RKO (cell line): ENCODE measurements at places on chromosomes 4 and X.

DNA sequence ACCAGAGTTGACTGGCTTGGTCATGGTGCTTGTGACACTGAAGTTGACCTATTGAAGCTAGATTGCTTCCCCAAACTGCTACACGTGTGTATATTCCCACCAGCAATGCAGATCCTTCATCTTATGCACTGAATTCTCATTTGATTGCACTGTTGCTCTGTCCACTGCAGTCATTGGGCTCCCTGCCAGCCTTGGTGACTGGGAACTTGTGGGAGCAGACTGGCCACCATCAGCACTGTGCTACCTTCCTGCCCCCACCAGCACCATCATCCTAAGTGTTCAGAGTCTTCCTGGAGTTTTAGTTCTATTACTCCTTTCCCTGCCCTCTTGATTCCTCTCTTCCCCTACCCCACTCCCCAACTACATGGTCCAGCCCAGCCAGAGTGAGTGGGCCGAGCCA lies 117.7 kb upstream of the PRPS2 start:
- no peak for DNase-seq

- DNase-seq, result no peak
These were observed 21.2 kb upstream of the SLC7A11 start for GRCh38 chr4:138263247-138263816.

- DNase-seq, result peak; percentile 63
These were observed 1.2 kb downstream of the PRKX start for GRCh38 chrX:3712051-3712869.

- DNase-seq, result no peak
These were observed 50.9 kb downstream of the ENPP6 start for GRCh38 chr4:184166736-184167135.

DNA sequence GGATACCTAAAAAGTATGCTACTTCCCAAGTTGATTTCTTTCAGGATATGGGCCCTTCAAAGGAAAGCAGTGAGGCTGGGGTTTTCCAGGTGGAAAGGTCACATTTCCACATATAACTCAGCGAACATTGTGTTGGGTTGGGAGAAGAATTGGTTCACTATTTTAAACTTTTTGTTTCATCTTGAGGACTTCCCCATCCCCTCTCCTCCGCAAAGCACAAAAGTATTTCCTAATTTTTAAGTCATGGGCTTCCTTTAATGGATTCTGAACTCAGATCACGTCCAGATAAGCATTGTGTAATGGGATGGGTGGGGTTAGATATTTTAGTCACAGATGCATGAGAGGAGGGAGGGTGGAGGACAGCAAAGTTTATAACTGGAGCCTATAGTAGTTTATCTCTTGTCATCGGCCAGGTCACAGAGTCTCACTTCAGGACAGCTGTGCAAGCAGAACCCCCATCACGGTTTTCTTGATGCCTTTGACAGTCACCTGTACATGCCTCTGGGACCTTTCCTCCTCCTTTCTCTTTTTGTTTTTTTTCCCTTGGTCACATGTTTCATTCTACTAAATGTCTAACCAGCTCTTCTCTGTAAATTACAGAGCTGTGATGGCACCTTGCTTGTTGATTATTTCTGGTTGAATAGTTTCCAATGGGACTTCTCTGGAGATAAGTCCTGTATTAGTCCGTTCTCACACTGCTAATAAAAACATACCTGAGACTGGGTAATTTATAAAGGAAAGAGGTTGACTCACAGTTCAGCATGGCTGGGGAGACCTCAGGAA lies 115.4 kb downstream of the PTTG2 start:
- DNase-seq, result no peak

- DNase-seq, result no peak
These were observed 45.1 kb downstream of the ARHGEF9 start for GRCh38 chrX:63739885-63740284.
